ENCODE measurements at places on chromosomes 2 and 18. TPM values are rescaled to one million over a fixed set of nuclear protein-coding genes. Genes with fewer than 3 reads are reported as not detected.
A peak's percentile ranks its signal among the peaks of the same experiment; 100 is the strongest.

GRCh38 chr2:85433511-85434089, 15.1 kb downstream of the SH2D6 start:
- H3K27me3 ChIP-seq, result no peaks in the 10 kb centered on the region
- no peak overlapping the region for H3K4me3 ChIP-seq
- no peaks in the 10 kb centered on the region for H3K36me3 ChIP-seq
- H3K4me1 ChIP-seq, result peaks cover 32% of the 10 kb centered on the region
- H3K27ac ChIP-seq, result peak overlapping the region; percentile 12

- peaks cover 2% of the 10 kb centered on the region for H3K27me3 ChIP-seq
- no peak for DNase-seq
- H3K4me1 ChIP-seq, result no peaks in the 10 kb centered on the region
These were observed 106.9 kb upstream of the PIEZO2 start for GRCh38 chr18:11256251-11256650.

DNA sequence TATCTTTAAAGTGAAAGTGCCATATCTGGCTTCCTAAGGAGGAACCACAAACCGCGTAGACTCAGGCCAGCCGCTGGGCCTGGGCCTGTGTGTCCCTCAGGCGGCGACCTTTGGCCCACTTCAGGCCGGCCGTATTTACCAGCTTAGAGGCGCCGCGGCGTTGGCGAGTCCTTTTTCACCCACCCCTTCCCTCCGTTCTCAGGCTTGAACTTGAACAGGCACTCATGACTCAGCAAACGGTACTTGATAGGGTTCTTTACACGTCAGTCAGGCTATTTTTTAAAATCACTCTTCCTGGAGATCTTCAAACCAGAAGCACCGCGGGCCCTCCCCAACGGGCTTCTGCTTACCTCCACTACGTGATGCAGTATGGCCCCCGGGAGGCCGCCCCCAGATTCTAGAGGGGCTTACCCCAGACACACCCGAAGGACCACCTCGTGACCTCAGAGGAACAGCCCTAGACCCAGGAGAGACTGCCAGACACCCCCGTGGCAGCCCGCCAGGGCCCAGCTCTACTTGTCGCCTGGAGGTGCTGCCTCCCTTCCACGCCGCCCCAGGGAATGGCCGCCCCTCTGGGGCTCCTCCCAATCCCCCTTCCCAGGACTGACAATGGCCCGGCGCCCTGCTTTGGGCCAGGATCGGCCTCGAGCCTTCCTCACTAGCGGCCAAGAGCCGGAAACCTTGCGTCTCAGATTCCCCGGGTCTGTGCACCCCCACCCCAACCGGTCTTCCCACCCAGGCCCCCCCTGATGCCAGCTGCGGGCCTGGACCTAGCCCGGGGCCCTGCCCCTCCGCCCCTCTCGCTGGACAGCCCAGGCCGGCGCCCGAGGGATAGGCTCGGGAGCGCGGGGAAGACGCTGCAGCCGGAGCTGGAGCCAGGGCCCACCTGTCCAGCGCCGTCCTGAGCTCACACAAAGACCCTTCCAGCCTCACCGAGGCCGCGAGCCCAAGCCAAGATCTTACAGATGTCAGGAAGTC, 33.8 kb upstream of the IMPA2 start:
- H3K4me3 ChIP-seq, result no peak overlapping the region
- peak overlapping the region; percentile 88 for H3K27ac ChIP-seq
- no peaks in the 10 kb centered on the region for H3K36me3 ChIP-seq
- H3K4me1 ChIP-seq, result peaks cover 24% of the 10 kb centered on the region
- H3K27me3 ChIP-seq, result no peaks in the 10 kb centered on the region

- no peak for DNase-seq
- H3K4me3 ChIP-seq, result no peak overlapping the region
- H3K4me1 ChIP-seq, result no peaks in the 10 kb centered on the region
These were observed 20.6 kb upstream of the LOXHD1 start for GRCh38 chr18:46677611-46678010.

- peak; percentile 94 for DNase-seq
- no peaks in the 10 kb centered on the region for H3K27me3 ChIP-seq
- no peaks in the 10 kb centered on the region for H3K36me3 ChIP-seq
- peak overlapping the region; percentile 77 for H3K27ac ChIP-seq
- peaks cover 5% of the 10 kb centered on the region for H3K4me1 ChIP-seq
These were observed 23.1 kb upstream of the TNFAIP6 start for GRCh38 chr2:151334082-151334815.

GRCh38 chr2:225493420-225494099, 94.0 kb downstream of the NYAP2 start:
- H3K27me3 ChIP-seq, result no peaks in the 10 kb centered on the region
- H3K27ac ChIP-seq, result no peak overlapping the region
- no peaks in the 10 kb centered on the region for H3K4me1 ChIP-seq
- H3K4me3 ChIP-seq, result no peak overlapping the region
- no peaks in the 10 kb centered on the region for H3K36me3 ChIP-seq

DNA sequence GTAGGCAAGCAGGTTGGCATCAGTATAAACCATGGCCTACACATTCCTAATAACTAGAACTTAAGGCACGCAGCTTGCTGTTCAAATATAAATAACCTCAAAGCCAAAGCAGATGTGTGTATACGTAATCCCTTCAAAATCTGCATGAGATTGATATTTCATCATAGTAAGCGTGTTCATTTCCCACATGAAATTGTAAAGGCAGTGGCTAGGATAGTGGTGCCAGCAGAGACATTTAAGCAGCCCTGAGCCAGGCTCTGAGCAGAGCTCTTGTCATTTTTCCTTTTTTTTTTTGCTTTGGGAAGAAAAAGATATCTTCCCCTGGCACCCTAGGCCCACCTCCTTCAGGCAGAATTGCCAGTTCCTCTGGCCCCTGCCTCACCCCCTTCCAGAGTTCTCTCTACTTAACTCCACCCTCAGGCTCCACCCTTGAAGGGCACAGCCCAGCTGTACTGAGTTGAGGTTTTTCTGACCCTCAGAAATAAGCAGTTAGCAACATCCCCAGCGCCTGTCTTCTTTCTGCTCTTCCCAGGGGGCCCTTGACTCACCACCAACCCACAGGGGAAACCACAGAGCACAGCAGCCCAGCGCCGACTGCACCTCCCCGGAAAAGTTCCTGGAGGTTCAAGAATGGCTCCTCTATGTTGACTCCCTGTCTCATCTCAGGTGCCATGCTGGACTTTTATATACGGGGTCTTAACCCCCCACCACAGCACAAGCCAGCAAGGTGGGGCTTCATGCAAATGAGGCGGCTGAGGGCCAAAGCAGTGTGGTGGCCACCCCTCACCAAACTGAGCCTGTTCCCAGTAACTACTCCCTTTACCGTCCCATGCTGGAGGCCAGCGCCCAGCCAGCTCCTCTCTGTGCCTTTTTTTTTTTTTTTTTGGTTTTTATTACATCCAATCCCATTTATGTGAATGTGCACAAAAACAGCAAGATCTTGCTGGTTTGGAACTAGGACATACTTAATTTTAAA, 84.7 kb downstream of the EHD3 start:
- peak overlapping the region; percentile 90 for H3K27ac ChIP-seq
- no peaks in the 10 kb centered on the region for H3K27me3 ChIP-seq
- peak; percentile 86 for DNase-seq

DNA sequence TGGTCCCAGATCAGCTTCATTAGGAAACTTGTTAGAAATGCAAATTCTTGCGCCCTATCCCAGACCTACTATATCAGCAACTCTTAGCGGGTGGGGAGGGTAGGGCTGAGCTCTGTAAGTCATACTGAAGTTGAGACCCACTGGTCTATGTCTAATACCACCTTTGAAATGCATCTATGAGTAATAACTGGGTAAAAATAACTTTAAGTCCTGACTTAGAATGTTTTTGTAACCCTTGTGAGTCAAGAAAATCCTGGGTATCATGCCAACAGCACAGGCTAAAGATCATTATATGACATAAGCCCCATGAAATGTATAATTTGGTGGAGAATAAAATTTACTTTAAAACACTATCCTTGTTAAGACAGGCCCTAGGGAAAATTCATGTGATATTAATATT, 41.4 kb downstream of the PRKD3 start:
- H3K36me3 ChIP-seq, result peaks cover 10% of the 10 kb centered on the region
- H3K27me3 ChIP-seq, result no peaks in the 10 kb centered on the region
- H3K4me3 ChIP-seq, result no peak overlapping the region

DNA sequence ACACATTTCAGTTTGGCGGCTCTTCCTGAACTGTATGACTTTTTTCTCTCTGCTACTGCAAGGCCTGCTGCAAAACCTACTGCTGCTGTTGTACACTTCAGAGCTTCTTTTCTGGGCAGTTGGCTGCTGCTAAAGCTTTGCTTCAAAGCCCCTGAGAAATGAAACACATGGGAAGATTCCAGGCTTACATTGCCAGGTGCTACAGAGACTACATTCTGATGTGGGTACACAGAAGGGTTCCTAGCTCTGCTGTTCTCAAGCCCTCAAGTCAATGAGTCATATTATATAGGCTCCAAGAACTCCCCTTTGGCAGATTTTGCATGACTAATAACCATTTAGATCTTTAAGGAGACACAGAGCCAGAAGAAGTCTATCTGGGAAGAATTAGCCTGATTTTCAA, 12.9 kb upstream of the PGAP1 start:
- H3K36me3 ChIP-seq, result no peaks in the 10 kb centered on the region
- peak; percentile 72 for DNase-seq
- no peak overlapping the region for H3K4me3 ChIP-seq
- H3K27ac ChIP-seq, result no peak overlapping the region
- H3K27me3 ChIP-seq, result no peaks in the 10 kb centered on the region

DNA sequence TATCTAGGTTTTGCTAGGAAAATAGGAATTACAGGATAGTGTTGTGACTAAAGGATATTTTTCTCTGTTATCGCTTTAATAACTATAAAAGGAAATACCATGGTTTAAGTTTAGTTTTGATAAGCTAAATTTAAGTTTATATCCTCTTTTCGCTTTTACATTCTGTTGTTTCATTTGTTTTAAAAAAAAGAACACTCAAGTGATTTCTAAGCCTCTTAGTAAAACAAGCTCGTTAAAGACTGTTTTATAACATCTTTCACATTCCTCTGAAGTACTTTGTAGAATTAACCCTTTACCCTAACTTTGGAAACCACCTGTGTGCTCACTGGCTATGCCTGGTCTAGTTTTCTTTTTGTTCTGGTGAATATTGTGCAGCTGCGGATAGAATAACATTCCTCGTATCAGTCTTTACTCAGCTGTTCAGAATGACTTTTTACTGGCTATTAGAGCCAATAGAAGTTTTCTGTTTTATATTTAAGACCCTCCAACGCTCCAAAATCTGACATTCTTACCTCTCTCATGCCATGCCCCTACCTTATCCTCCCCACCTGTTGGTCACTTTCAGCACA, 183.1 kb downstream of the PTPRM start:
- H3K4me3 ChIP-seq, result no peak overlapping the region
- H3K27ac ChIP-seq, result no peak overlapping the region
- DNase-seq, result no peak
- peaks cover 10% of the 10 kb centered on the region for H3K4me1 ChIP-seq
- no peaks in the 10 kb centered on the region for H3K36me3 ChIP-seq
- no peaks in the 10 kb centered on the region for H3K27me3 ChIP-seq

The MOGAT1 gene
- total RNA-seq, result not detected

DNA sequence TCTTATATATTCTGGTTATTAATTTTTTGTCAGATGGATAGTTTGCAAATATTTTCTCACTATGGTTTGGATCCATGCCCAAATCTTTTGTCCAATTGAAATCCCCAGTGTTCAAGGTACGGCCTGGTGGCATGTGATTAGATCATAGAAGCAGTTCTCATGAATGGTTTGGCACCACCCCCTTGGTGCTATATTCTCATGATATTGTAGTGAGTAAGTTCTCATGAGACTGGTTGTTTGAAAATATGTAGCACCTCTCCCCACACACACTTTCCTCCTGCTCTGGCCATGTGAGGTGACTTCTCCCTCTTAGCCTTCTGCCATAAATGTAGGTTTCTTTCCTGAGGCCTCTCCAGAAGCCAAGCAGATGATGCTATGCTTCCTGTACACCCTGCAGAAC, 107.7 kb upstream of the KYNU start:
- DNase-seq, result peak; percentile 7
- no peaks in the 10 kb centered on the region for H3K36me3 ChIP-seq
- H3K4me3 ChIP-seq, result no peak overlapping the region
- no peaks in the 10 kb centered on the region for H3K4me1 ChIP-seq
- no peak overlapping the region for H3K27ac ChIP-seq

- H3K27me3 ChIP-seq, result no peaks in the 10 kb centered on the region
- H3K4me3 ChIP-seq, result no peak overlapping the region
- no peak for DNase-seq
- no peak overlapping the region for H3K27ac ChIP-seq
These were observed 679.7 kb downstream of the METTL4 start for GRCh38 chr18:1891641-1892040.

DNA sequence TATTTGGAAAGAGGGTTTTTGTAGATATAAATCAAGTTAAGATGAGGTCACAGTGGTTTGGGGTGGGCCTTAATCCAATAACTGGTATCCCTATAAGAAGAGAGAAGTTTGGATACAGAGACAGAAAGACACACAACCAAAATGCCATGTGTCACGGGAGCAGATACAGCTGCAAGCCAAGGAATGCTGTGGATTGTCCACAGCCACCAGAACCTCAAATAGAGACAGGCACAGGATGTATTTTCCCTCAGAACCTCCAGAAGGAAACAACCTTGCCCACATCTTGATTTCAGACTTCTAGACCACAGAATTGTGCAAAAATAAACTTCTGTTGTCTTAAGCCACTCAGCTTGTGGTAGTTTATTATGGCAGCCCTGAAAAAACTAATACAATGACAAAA, 105.5 kb downstream of the GCA start:
- no peaks in the 10 kb centered on the region for H3K27me3 ChIP-seq
- H3K36me3 ChIP-seq, result no peaks in the 10 kb centered on the region
- no peak overlapping the region for H3K27ac ChIP-seq
- no peak for DNase-seq

DNA sequence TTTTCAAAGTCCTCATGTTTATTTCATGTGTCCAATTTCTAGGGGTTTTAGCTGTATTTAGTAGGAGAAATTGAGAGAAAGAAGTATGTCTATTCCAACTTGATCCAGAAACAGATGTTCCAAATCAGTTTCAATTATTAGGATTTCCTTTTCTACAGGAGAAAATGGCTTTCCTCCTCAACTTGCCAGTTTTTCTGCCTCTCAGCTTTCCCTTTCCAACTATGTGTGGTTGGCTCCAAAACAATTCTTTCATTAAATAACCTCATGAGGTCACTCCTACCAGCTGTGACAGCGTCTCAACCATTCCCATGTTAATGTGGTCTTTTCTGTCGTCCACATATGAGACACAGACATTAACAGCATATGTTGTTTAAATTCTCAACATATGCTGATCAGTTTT, 13.1 kb downstream of the XIRP2 start:
- no peaks in the 10 kb centered on the region for H3K27me3 ChIP-seq
- H3K27ac ChIP-seq, result no peak overlapping the region
- no peaks in the 10 kb centered on the region for H3K36me3 ChIP-seq
- no peaks in the 10 kb centered on the region for H3K4me1 ChIP-seq

The NMUR1 gene
- not detected for total RNA-seq

DNA sequence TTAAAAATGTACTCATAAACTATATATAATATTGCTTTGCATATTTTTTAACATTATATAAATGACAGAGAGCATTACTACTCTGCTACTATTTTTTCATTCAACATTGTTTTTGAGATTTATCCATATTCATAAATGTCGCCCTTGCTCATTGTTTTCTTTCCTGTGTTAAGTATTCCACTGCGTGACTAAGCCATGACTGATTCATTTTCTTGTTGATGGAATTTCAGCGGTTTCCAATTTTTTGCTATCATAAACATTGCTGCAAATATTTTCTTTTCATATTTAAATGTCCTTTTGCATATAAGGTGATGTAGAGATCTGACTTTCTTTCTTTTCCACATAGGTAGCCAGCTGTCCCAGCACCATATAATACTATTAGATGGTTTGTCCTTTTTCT, 57.6 kb downstream of the SFXN5 start:
- H3K27me3 ChIP-seq, result no peaks in the 10 kb centered on the region
- no peak overlapping the region for H3K27ac ChIP-seq
- peak; percentile 70 for DNase-seq
- peaks cover 2% of the 10 kb centered on the region for H3K4me1 ChIP-seq
